ENCODE measurements at places on chromosomes 6 and 20.
A peak's percentile ranks its signal among the peaks of the same experiment; 100 is the strongest.

GRCh38 chr20:2379511-2380229, 1.0 kb upstream of the TGM6 start:
- peak; percentile 83 for DNase-seq

DNA sequence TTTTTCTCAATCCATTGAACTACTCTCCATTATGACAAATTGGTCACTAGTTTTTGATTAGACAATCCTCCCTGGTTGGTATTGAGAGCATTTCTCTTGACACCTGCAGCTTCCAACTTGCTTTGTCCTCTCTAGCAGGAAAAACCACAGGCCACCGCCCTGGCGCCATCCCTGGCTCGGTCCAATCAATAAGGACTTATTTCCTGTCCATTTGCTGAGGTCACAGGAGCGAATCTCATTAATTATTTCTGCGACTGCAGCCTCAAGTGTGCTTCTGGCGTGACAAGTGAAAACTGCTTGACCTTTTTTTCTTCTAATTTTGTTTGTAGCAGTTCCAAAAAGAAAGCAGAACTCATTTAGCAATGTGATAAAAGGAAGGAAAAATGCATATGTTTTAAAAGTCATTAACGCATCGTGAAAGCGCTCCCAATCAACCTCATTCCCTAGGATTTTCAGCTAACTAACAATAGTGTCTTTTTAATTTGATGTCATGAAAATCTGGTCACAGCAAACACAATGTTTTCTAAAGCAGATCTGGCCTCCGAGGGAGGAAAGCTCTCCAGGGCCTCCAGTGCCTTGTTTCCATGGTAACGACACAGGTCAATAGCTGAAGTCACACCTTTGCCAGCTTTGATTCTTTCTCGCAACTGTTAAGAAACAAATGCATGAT, 39.0 kb upstream of the BEND3 start:
- DNase-seq = peak; percentile 58

GRCh38 chr6:9087470-9087869, 652.1 kb upstream of the SLC35B3 start:
- no peak for DNase-seq

DNA sequence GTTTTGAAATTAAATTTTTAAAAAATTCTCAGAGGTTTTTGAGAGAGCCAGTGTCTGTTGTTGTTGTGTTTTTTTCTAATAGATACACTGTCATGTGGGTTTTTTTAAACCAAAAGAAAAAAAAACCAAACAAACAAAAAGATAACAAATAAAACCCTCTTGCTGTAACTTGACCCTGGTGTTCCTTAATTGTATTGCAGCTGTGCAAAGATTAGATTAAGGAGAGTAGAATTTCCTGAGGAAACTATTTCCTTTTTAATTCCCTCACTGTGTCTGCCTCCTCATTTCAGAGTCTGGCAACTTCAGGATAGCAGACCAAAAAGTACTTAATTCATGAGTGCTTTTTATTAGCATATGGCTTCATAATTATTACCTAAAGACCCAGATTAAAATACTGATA, 281.9 kb downstream of the EPM2A start:
- DNase-seq = no peak

DNA sequence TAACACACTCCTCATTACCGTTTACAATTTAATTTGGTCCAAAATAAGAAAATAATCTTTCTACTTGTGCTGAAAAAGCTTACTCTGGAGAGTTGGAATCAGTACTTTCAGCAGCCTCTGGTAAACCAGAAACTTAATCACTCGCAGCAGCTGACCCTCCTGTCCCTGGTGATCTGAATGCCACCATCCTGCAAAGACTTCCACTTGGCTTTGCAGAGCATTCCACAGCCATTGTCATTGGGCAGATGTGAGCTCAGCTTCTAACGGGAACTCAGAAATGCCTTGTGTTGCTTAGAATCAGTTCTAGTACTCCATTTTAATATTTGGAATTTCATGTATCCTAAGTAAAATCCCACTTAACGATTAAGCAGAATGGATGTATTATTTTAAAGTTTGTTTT, 59.7 kb downstream of the PHACTR1 start:
- DNase-seq = no peak

DNA sequence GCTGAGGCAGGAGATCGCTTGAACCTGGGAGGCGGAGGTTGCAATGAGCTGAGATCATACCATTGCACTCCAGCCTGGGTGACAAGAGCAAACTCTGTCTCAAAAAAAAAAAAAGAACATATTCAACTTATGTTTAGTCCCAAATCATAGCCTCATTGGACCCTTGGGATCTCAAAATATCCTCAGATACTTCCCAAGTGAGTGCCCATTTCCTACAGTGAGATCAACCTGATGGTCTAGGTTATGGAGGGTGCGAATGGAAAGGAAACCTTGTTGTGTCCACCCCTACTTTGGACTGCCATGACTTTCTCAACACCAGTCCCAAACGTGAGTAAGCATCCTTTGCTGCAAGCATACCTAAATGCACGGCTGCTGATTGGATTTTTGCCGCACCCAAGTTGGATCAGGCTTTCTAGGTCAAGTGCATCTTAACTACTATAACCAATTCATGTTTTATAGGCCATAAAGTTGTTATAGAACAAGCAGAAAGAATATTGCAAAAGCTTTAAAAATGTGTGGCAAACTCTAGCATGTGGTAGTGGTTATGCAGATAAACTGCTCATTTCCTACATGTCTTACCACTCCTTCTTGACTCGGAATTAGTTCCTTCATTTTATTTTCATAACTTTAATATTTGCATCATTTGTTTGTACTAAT, 131.2 kb downstream of the PLEKHG1 start:
- no peak for DNase-seq

DNA sequence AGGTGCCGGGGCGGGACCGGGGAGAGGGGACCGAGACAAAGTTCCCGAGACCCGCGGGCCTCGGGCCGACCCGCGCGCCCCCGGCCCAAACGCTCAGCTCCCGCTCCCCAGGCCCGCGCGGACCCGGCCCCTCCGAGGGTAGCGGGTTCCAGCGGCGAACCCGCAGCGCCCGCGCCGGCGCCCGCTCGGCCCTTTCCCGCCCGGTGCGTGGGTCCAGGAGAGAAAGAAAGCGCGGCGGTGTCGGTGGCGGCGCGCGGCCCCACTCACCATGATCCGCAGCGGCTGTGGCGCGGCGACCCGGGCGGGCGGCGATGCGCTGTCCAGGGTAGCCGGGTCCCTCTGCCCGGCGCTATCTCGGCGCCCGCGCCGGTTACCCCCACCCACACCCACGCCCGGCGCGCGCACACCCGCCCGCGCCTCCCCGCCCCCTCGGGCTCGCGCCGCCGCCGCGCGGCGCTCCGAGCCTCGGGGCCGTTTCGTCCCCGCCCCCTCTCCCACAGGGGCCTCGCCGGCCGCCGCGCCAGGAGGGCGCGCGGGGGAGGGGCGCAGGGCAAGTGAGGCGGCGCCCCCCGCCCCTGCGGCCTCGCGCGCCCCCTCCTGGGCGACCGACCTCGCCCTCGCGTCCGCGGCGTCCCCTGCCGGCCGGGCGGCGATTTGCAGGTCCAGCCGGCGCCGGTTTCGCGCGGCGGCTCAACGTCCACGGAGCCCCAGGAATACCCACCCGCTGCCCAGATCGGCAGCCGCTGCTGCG, at the start of gene ELOVL2:
Gene ELOVL2 (minus strand): TSS at position 345 of the 751 bp plus-strand sequence. CDS start 75 bp downstream, at position 270.
- DNase-seq = peak; percentile 51

DNA sequence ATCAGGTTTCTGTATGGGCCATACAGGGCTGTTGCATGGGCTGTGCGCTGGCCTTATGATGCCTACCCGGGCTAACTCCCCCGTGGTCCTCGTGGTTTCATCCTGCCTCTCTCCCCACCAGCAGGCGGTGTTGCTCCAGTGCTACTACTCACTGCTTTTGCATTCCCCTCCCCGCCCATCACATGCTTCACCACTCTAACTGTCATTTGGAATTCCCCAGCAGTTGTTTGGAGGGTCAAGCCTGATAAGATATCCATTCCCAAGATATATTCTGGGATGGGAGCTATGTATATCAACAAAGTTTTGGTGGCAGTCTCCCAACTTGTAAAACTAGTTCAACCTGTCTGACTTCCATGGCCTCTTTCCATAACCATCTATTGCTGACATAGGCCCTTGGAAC, 233.2 kb upstream of the SOX4 start:
- peak; percentile 80 for DNase-seq

- peak; percentile 52 for DNase-seq
Observed at GRCh38 chr6:6891125-6891721, 216.5 kb upstream of the RREB1 start.

GRCh38 chr6:89886378-89887120, 7.7 kb upstream of the GJA10 start:
- no peak for DNase-seq

DNA sequence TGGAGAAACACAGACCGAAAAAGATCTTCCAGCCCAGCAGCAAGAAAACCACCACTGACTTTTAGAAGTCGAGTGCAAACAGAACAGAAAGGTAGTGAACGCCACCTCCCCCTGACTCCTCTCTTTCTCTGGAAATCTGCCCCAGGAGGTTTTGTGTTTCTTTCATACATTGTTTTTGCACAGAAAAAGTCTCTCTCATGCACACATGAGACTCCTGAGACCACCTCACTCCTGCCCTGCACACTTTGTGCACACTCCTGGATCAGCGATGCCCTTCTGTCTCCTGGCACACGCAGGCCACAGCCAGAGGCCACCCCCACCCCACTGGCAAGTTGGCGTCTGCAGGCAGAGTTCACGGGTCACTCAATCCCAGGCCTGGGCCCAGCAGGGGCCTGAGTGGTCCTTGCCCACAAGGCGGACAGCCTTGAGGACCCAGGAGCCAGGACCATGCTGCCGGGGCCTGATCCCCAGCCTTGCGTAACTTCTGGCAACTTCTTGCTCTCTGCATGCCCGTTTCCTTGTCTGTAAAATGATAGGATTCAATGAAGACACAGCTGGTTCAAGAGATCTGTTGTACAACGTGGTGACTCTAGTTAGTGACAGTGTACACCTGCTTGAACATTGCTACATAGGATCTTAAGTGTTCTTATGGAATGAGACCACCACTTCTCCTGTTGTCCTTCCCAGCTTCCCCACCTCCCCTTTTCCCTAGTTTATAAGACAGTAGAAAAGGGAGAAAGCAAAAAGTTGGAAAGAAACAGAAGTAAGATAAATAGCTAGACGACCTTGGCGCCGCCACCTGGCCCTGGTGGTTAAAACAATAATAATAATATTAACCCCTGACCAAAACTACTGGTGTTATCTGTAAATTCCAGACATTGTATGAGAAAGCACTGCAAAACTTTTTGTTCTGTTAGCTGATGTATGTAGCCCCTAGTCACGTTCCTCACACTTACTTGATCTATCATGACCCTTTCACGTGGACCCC, 30.2 kb upstream of the CST7 start:
- DNase-seq = no peak

DNA sequence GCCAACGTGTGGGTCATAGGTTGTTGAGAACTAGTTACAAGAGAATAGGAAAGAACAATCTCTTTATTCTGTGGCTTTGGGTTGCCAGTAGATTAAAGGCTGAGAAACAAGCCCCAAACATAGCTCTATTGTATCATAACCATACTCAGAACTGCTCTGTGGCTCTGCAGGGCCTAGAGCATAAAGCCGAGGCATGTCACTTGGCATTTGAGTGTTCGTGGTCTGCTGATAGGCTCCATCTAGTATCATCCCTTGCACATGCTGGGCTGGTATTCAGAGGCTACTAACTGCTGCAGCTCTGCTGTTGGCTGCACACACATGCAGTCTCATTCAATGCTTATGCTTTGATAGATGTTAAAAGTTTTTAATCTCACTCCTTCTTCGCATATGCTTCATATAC, 157.9 kb downstream of the OGFRL1 start:
- DNase-seq = no peak

DNA sequence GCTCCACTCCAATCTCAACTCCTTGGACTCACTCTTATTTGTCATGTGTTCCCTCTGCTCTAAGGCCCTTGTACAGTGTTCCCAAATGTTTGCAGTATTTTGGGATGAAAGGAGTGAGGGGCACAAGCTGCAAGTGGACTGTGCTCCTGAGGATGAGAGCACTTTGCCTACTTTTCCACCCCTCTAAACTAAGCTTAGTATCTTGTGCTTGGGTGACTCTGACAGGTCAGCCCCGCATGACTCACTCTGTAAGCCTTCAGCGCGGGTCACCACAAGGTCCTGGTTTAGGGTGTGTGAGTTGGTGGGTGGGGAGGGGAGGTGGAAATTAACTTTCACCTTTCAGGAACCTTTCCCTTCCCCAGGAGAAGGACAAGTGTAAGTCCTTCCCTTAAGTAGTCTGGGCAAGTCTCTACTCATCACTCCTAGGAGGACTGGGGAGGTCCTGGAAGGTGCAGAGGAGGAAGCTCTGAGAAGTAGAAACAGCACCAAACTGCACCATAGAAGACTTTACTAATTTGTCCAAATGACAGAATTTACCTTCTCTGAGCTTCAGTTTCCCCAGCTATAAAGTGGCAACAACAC, 68.8 kb upstream of the EPB41L1 start:
- peak; percentile 74 for DNase-seq

DNA sequence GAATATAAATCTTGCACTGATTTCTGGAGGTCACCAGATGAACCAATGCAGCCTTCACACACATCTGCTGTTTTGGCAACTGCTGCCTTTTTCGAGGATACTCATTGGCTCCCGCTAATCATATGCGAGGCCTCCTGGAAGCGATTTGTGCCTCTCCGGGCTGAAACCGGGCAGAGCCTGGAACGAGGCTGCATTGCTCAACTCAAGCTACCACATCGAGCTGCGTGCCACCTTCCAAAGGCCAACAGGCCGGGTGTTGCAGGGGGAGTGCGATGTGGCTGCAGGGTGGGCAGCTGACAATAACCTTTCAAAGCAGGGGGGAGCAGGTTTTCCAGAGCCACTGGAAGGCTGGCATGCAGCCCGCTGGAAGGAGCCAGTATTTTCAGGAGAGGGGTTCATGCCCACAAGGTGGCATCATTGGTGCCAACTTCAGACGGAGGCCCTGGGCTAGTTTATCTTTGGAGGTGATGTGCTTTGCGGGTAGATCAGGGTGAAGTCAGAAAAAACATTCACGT, 122.6 kb upstream of the IFNGR1 start:
- DNase-seq = no peak

DNA sequence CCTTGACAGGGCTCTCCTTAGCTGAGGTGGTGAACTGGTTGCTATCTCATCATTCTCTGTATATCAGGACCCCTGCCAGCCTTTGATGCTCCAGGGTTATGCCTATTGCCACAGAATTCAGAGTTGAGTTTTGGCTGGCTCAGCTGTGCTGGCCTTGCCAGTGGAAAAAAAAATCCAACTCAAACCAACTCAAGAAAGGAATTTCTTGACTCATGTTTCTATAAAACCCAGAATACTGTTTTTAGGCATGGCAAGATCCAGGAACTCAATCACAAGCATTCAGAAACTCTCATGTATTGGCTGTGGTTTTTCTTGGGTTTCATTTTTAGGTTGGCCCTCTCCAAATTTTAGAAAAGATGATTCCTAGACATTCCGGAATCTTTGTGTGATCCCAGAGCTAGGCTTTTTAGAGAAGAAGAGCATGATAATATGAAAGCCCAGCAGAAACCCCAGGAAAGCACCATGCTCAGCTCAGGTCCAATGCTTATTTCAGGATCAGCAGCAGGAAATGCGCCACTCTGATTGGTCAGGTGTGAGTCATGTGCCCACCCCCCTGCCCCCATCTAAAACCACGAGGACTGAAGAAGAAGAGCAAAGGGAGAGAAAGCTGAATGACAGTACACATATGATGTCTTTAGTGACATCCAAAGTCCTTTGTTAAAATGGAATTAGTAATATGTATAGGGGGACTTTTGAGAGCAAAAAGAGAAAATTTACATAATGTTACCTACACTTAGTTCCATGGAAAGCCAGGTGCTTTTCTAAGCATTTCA, 122.9 kb downstream of the RNF144B start:
- no peak for DNase-seq
